ENCODE measurements at places on chromosomes 4 and X. TPM values are rescaled to one million over a fixed set of nuclear protein-coding genes. Genes with fewer than 3 reads are reported as not detected.
A peak's percentile ranks its signal among the peaks of the same experiment; 100 is the strongest.

The SERTM2 gene
- not detected for total RNA-seq

DNA sequence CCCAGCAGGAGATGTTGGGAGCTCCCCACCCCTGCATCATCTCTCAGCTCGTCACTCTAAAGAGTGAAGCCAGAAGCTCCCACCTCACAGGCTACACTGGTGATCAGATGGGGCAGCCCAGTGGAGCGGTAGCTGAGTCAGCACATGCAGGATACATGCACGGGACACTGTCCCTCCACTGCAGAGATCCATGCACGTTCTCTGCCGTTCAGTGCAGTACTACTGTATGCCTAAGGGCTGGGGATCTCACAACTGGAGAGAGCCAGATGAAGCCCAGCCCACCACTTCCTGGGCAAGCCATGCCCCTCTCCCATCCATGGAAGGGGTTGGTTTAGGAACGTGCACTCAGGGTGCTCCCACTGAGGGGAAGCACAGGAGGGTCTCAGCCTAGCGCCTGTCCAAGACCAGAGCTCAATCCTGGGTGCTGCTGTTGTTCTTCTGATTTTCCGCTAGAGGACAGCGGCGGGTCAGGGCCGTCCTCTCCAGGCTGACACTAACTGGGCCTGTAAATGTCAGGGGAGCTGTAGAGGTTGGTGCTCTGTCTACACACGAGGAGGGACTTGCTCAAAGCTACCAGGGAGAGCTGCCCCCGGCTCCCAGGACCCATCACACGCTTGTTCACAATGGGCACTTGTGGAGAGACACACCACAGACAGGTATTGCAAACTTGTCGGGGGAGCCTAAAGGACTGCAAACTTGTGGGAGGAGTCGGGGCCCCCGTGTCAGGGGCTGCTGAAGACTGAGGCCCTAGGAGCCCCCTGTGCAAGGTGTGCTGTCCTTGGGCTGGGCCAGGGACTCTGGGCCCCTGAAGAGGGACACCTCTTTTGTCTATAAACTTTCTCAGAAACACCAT is 18.2 kb upstream of the ABLIM2 start:
- DNase-seq, result peak; percentile 42
- no peak overlapping the region for H3K27ac ChIP-seq
- no peaks in the 10 kb centered on the region for H3K36me3 ChIP-seq
- no peak overlapping the region for H3K4me3 ChIP-seq

- no peaks in the 10 kb centered on the region for H3K36me3 ChIP-seq
- no peak overlapping the region for H3K27ac ChIP-seq
- no peak overlapping the region for H3K4me3 ChIP-seq
- DNase-seq, result no peak
Observed at GRCh38 chr4:85756938-85757337, 282.0 kb downstream of the ARHGAP24 start.

DNA sequence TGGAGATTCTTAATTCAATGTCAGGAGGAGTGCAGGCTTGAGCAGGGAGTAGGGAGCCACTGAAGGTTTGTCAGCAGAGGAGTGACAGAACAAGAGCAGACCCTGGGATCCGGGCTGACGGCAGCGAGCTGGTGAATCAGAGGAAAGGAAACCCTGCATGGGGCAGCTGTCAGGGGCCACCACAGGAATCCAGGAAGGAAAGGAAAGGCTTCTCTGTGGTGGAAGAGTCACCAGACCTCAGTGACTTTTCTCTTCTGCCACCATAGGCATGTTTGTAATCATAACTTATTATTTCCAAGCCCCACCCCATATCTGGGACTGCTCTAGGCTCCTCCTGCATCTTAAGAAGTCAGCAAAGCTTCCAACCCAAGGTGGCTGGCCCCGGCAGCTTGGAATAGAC is 150.9 kb downstream of the BCOR start:
- DNase-seq, result no peak
- peaks cover 8% of the 10 kb centered on the region for H3K4me1 ChIP-seq
- no peaks in the 10 kb centered on the region for H3K27me3 ChIP-seq

DNA sequence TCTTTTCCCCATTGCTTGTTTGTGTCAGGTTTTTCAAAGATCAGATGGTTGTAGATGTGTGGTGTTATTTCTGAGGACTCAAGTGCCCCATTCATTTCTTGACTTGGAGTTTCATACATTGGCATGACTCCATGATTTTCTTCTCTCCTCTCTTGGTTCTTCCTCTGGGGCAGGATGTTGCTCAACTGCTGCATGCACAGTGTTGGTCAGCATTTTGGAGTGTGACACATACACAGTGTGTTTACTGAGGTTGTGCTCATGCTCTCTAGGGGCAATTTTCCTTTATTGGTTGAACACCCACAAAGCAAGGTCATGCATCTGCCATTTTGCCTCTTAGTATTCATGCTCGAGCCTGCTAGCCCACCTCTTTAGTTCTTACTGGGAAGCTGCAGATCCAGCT is 1993.8 kb downstream of the ARAP2 start:
- no peaks in the 10 kb centered on the region for H3K27me3 ChIP-seq
- H3K4me3 ChIP-seq, result no peak overlapping the region
- H3K36me3 ChIP-seq, result no peaks in the 10 kb centered on the region
- no peak overlapping the region for H3K27ac ChIP-seq
- DNase-seq, result no peak
- no peaks in the 10 kb centered on the region for H3K4me1 ChIP-seq

GRCh38 chr4:1012034-1012739 is 761 bp downstream of the FGFRL1 start:
- DNase-seq, result peak; percentile 63
- peaks cover 13% of the 10 kb centered on the region for H3K4me1 ChIP-seq
- no peak overlapping the region for H3K27ac ChIP-seq
- H3K27me3 ChIP-seq, result peaks cover 15% of the 10 kb centered on the region
- H3K36me3 ChIP-seq, result no peaks in the 10 kb centered on the region

- H3K27ac ChIP-seq, result no peak overlapping the region
- no peak for DNase-seq
- no peaks in the 10 kb centered on the region for H3K36me3 ChIP-seq
- no peaks in the 10 kb centered on the region for H3K27me3 ChIP-seq
- no peaks in the 10 kb centered on the region for H3K4me1 ChIP-seq
- H3K4me3 ChIP-seq, result no peak overlapping the region
Observed at GRCh38 chrX:101229170-101229569, 9.6 kb downstream of the DRP2 start.
